Non-pigmented ciliary epithelial cell (primary cell): ENCODE measurements at places on chromosomes 2 and 18.

DNA sequence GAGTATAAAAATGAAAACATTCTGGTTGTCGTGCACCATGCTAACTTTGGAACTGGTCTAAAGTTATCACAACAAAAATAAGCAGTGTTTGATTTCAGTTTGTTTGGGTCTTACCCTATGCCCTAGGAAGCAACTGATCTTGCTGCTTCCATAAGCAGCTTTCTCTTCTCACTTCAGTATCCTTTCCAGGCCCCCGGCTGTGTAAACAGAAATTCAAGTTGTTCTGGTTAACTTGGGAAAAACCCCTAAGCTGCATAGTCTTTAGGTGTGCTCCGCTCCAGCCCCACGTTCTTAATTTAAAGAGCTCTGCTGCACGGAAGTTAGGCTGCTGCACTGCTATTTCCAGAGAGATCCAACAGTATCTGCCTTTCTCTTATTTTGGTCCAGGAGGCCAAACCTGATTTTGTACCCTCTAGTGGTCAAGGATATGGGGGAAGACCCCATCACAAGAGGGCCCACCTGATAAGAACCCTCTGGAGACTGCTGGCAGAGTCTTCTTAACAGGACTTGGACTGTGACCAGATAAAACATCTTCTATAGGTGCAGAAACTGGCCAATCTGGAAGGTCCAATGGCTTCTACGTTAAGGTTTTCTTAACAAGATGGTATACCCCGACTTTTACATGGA is 69.1 kb downstream of the FEZ2 start:
- no peak for DNase-seq

DNA sequence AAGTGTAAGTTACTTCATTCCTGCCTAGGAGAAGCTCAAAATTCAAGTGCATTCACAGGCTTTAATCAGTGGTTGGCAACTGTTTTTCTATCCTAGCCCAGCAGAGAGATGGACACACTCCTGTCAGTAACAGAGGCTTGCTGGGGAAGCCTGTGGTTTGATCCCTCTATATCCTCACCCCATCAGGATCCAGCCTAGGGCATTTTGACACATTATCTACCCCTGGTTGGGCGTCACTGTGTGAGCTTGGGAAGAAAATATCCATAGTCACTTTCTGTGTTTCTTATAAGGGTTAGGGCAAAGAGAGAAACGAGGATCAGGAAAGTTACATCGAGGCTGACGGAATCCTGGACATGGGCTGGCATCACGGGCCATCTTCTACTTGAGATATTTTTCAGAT is 10.0 kb downstream of the NT5DC4 start:
- no peak for DNase-seq

GRCh38 chr2:32356681-32357317 is at the start of gene BIRC6:
TSS of gene BIRC6 (plus strand) at chr2:32357023. CDS start at chr2:32357162, 139 bp downstream.
- peak; percentile 68 for DNase-seq

DNA sequence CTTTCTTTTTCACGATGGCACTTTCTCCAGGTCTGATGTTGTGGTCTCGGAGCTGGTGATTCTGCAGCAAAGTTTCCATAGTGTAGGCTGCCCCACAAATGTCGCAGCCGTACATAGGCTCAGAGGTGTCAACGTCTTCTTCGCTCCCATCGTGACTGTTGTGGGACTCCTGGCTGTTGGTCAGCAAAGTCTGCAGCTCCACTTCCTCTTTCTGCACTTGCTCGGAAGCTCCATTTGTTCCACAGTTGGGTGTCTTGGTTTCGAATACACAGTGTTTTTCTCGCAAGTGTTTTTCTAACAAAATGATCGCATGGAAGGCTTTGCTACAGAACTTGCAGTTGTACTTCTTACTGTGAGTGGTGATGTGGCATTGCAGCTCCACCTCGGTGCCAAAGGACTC is 126.8 kb downstream of the ZNF521 start:
- DNase-seq, result no peak

- DNase-seq, result no peak
Measured at GRCh38 chr2:39375917-39376316, 61.2 kb downstream of the MAP4K3 start.

DNA sequence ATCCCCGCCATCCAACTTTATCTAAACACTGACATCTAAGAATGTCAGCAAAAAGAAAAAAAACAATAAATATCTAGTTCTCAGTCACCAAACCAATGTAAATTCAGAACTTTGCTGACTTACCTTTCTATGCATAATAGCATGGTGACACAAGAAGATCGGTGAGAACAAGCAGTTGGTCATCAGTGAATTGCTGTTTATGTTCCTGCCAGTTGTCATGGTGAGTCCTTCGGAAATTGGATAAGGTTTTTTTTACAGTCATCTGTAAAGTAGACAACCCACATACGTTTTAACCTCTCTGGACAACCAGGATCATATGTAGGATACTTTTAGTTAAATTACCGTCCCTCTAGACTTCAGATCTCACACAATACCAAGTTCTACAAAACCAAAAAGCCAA is 6.2 kb upstream of the GPR75 start:
- no peak for DNase-seq

GRCh38 chr18:52339891-52340371 is at the start of gene DCC:
TSS of gene DCC (plus strand) at chr18:52340197. CDS start at chr18:52340788, 591 bp downstream.
- no peak for DNase-seq

- no peak for DNase-seq
Measured at GRCh38 chr2:237725661-237726060, 72.9 kb upstream of the RBM44 start.

GRCh38 chr2:136031711-136032110 is 46.3 kb upstream of the DARS1 start:
- DNase-seq, result no peak

DNA sequence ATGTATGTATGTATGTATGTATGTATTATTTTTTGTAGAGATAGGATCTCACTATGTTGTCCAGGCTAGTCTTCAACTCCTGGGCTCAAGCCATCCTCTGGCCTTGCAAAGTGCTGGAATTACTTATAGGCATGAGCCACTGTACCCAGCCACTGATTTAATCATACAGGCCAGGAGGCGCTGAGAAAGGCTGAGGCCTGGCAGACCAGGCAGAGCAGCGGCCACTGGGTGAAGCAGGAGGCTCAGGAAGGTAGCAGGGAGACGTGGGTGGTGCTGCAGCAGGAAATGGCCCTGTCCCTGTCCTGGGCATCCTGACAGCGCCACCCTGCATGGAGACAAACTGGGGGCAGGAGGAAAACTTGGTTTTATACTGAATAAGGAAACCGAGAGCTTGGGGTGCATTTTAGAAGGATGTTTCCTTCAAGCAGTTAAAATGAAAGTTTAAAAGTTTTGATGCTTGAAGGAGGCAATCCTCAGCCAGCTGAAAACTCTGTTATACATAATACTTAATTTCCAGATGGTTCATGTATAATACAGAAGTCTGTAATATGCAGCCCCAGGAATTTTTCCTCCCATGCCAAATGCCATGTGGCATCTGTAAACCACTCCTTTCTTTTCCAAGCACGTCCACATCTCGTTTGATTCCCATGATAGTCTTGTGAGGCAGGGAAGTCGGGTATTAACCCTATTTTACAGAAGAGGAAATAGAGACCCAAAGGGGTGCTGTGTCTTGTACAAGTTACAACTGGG is 182.4 kb downstream of the CELF4 start:
- no peak for DNase-seq

GRCh38 chr2:36128359-36128758 is 227.2 kb upstream of the CRIM1 start:
- DNase-seq, result no peak

DNA sequence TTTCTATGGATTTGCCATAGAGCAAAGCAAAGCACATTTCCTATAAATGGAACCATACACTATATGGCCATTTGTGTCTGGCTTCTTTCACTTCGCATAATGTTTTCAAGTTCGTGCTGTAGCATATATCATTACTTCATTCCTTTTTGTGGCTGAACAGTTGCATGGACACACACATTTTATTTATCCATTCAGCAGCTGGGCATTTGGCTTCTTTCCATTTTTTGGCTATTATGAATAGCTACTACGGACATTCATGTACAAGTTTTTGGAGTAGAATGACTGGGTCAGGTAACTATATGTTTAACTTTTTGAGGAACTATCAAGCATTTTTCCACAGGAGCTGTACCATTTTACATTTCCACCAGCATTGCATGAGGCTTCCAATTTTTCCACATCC is 10.7 kb upstream of the SELENOI start:
- no peak for DNase-seq

- DNase-seq, result no peak
Measured at GRCh38 chr2:10549195-10549594, 101.1 kb upstream of the ODC1 start.

- DNase-seq, result no peak
Measured at GRCh38 chr2:197198890-197199289, 111.7 kb downstream of the ANKRD44 start.

DNA sequence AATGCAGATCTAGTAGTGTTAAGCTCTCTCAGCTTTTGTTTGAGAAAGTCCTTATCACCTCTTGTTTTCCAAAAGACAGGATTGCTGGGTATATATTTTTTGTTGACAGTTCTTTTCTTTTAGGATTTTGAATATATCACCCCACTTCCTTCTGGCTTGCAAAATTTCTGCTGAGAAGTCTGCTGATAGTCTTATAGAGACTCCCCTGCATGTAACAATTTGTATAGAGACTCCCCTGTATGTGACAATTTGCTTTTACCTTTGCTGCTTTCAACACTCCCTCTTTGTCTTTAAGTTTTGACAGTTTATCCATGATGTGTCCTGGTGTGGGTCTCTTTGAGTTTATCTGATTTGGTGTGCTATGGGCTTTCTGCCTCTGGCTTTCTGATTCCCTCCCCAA is 115.0 kb upstream of the CCDC85A start:
- no peak for DNase-seq

DNA sequence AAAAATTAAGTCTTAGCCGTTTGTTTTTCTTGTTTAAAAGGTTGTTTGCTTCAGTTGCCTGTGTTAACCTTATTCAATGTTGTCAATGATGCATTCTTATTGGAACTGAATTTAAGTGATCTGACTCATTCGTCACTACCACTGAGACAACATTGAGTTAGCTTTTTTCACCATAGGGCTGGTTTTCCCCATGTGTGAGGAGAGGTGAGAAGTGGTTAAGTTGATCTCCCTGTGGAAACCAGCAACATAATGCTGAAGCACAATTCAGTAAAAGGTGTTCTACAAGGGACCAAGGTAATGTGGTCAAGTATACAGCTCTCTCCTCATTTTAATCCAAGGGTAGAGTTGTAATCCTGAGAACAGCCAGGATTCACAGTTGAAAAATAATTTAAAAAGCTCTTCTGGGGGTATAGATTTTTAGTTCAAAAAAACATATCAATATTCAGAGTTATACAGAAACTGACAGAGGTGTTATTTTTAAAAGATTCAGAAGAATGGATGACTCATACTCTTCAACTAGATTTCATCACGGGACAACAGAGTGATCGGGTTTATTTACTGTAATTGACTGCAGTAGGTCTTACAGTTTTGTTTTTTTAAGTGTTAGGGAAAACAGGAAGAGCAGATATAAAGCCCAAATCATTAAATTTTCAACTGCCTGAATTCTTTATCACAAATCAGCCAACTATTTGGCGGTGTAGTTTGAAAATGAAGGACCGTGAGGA is 12.6 kb downstream of the NOP58 start:
- DNase-seq, result no peak

DNA sequence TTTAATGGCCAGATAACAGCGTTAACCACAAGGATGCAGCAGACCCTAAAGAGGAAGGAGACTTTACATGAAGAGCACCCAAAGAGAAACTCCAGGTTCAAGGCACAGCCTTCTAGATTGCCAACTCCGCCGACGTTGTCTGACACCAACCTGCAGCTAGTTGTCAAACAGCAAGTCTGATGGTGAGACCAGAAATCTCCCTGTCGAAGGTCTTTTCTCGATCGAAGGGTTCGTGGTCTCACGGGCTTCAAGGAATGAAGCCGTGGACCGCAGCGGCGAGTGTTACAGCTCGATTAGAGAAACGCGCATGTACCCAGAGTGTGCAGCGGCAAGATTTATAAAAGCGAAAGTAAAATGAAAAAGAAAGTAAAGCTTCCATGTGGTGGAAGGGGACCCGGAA is 656.3 kb downstream of the XIRP2 start:
- DNase-seq, result no peak

- DNase-seq, result no peak
Measured at GRCh38 chr2:238854246-238854645, 6.4 kb downstream of the TWIST2 start.

DNA sequence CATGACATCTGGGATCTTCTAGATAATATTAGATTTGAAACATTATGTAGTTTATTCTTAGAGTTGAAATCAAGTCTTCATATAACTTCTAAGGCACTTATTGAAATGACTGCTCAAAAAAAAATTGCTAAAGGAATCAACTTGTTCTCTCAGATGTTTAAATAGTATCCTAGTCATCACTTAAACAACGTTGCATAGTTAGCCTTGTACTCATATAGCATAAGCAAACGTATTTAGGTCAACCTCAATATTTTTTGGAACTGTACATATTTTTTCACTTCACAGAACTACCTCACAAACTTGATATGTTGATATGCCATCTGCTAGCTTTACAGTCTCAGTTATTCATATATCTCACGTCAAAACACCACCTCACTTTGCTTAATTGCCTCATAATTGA is 47.1 kb upstream of the CREB1 start:
- no peak for DNase-seq

GRCh38 chr2:68088940-68089339 is 26.1 kb upstream of the C1D start:
- no peak for DNase-seq

GRCh38 chr2:196076778-196077568 is 8.3 kb upstream of the DNAH7 start:
- no peak for DNase-seq

GRCh38 chr18:32803568-32803967 is 30.7 kb upstream of the KLHL14 start:
- DNase-seq, result peak; percentile 13

DNA sequence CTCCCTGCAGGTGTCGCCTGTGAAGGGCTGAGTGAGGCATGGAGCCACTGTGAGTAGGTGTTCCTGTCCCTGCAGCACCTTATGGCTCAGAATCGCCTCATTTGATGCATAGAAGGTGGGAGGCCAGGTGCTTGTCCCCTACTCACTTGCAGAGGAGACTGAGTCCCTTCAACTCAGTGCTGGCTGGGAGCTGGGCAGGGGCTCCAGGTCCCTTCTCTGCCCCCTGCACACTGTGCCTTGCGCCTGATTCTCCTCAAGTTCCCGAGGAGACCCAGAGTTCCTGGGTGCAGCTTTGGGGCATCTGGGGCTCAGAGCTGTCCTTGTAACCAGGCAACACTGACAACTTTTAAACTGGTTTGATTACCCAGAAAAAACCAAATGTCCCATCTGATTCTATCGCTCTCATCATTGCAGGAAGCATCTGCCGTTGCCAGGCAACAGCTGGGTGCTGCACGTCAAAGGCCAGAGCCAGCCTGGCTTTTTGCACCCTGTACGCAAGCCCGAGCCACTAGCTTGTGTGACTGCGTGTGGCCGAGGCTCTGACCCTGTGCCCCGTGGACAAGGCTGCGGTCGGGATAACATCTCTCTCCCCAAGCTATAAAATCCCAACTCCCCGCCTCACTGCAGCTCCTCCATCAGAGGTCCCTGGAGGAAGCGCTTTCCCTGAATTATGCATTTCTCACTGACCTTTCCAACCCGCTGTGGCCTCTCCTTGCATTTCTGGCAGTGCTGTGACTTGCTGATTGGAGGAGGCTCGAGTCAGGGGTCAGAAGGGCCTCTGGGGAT is 130.8 kb upstream of the HDAC4 start:
- DNase-seq, result no peak

GRCh38 chr2:211766689-211767088 is 771.9 kb downstream of the ERBB4 start:
- DNase-seq, result no peak

- no peak for DNase-seq
Measured at GRCh38 chr18:6797171-6797570, 67.7 kb downstream of the ARHGAP28 start.
